ENCODE measurements at places on chromosomes 16 and 17.

DNA sequence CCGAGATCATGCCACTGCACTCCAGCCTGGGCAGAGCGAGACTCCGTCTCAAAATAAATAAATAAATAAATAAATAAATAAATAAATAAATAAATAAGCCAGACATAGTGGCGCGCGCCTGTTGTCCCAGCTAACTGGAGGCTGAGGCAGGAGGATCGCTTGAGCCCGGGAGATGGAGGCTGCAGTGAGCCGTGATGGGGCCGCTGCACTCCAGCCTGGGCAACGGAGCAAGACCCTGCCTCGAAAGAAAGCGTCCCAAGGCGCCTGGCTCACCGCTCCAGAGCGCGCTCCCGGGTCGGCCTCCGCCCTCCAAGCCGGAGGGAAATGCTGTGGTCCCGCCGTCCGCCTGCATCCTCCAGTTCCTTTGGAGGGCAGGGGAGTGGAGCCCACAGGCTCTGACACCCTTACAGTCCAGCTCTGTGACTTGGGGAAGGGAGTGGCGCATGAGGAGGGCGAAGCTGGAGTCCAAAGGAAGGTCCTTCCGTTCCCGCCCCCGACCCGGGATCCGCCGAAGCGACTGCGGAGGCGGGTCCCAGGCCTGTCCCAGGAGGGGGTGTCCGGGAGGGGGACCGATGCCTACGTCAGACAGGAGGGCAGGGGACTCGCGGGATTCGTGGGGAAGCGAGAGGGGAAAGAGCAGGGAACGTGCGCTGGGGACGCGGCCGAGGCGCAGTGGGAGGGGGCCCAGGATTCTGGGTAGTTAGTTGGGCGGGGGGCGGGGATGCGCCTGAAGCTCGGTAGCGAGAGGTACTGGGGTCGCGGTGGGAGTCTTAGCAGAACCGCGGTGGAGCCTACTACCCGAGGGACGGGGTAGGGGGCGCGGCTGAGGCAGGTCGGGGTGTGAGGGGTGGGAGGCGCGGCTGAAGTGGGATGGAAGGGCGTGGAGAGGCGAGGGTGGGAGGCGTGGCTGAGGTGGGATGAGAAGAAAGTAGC lies 8.4 kb upstream of the TRPV2 start:
- DNase-seq = no peak

GRCh38 chr16:68411086-68411485 lies 37.2 kb downstream of the SMPD3 start:
- no peak for DNase-seq

DNA sequence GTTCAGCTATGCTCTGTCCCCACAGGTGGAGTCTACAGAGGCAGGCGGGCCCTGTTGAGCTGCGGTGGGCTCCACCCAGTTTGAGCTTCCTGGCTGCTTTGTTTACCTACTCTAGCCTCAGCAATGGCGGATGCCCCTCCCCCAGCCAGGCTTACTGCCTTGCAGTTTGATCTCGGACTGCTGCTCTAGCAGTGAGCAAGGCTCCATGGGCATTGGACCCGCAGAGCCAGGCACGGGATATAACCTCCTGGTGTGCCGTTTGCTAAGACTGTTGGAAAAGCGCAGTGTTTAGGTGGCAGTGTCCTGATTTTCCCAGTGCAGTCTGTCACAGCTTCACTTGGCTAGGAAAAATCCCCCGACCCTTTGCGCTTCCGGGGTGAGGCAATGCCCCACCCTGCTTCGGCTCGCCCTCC lies 89.1 kb downstream of the BCAS3 start:
- DNase-seq = no peak

GRCh38 chr16:77459534-77460254 lies 24.9 kb upstream of the ADAMTS18 start:
- no peak for DNase-seq

- no peak for DNase-seq
Observed at GRCh38 chr16:14409563-14409962, 220.5 kb downstream of the PARN start.

DNA sequence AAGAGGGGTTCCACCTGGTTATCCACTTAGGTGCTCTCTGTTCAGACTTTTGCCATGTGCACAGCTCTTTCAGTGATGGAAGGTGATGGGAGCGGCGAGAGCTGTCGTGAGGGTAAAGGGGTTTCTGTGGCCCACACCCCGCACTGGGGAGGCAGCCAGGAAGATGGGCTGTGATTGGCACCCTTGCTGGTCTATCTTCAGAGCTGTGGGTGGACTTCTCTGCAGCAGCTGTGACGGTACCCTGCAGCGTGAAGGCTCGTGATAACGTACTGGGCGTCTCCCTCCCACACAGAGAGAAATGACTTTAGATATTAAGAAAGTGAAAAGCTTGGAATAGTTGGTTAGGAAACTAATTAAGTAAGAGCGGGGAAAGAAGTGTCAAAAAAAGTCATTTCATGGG lies 45.8 kb downstream of the MPRIP start:
- DNase-seq = no peak

- no peak for DNase-seq
Observed at GRCh38 chr16:54194334-54194743, 92.2 kb downstream of the IRX3 start.

DNA sequence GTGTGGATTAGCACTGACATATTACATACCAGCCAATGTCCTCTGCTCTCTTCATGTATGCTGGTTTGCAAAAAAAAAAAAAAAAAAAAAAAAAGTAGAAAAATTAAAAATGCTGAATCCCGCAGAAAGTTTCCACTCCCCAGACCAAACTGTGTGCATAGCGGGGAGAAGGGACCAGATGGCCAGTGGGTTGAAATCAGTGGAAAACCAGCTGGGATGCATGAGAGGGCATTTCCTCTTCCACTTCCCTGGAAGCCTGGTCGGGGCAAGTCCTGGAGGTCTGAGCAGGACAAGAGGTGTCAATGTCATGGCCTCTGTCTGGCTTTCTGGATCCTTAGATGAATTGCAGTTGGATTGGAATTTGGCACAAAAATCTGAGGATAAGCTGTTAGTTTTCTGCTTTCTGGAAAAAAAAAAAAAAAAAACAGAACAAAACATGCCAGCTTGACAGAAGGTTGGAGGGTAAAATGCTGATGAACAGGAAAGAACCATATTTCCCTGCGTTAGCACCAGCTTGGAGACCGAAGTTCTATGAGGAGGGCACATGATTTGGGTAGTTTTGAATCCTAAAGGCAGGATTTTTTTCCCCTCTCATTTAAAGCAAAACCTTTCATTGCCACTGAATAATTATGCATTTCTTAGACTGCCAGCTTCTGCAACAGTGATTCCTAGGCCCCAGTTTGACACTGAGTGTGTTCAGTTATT lies 941.5 kb upstream of the EEF2KMT start:
- no peak for DNase-seq

GRCh38 chr16:87764600-87765472 lies 950 bp downstream of the KLHDC4 start:
- DNase-seq = no peak
